Osteocyte (in vitro differentiated cells): ENCODE measurements at places on chromosomes 12 and 14.
A peak's percentile ranks its signal among the peaks of the same experiment; 100 is the strongest.

DNA sequence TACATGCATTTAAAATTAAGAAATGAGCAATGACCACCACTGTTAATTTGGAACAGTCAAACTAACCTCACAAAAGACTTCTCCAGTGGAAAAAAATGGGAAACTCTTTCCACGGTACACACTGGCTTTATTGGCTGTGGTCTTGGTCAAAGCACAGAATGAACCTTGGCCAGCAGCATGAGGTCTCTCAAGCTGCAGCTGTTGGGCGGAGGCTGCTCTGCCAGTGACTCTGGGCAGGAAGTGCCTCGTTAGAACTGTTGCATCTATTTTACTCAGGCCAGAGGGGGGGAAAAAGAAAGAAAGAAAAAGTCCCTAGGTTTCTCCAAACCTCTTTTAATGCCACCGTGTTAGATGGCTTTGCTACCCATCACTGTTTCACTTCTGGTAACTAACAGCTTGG lies 279.8 kb upstream of the DIO2 start:
- no peak for DNase-seq

GRCh38 chr14:34496679-34497513 lies 34.9 kb upstream of the SPTSSA start:
- DNase-seq = peak; percentile 84

DNA sequence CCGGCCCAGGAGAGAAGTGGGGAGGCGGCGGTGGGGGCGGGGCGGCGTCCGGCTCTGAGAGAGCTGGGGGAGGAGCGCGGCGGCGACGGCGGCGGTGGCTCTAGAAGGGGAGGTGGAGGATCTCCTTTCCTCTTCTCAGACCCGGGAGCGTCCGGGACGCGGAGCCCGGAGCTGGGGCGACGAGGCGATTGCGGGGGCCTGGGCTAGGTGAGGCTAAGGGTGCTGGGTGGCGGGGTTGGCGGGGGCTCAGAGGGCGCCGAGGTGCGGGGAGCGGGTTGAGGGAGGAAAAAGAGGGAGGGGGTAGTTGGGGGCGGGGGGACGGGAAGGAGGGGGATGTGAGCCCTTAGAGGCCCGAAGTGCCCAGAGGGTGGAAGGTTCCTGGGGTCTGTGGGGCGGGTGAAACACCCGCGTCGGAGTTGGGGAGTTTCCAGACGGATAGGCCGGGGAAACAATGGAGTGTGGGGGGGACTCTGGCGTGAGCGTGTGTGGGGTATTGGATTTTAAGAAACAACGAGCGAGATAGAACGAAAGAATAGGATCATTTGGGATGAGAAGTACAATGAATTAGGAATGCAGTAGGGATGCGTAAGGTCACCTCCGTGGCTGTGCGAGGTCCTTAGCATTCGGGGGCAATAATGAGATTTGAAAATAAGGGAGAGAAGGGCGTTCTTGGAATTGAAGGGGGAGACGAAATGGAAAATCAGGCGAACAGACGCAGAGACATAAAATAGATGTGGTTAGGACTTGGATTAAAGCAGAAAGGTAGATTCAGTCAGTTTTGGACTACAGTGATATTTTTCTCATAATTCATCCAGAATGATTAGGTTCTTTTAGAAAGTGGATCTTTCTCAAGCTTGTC lies at the start of gene SPATS2:
Gene SPATS2, plus strand, starts transcription at position 82 of the 859 bp plus-strand sequence. CDS start 93,551 bp downstream, outside the sequence.
- no peak for DNase-seq

- no peak for DNase-seq
These were observed 318.8 kb downstream of the NAV3 start for GRCh38 chr12:78149459-78149858.

DNA sequence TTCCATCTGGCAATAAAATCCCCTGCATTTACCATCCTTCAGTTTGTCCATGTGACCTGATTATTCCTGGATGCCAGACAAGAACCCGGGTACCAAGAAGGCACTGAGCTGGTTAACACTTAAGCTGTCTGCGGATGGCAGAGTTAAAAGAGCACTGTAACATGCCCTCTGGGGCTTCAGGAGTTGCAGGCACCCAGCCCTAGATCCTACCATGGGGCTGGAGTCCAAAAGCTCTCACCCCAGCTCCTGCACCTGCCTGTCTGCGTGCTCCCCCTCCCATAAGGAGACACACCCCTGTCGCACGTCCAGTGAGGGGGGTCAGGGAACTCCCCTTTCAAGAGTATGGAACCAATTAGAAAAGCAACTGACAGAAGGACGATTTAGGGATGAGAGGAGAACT lies 14.6 kb upstream of the FBXO34 start:
- no peak for DNase-seq

GRCh38 chr12:30440826-30441602 lies 254.7 kb downstream of the IPO8 start:
- no peak for DNase-seq

DNA sequence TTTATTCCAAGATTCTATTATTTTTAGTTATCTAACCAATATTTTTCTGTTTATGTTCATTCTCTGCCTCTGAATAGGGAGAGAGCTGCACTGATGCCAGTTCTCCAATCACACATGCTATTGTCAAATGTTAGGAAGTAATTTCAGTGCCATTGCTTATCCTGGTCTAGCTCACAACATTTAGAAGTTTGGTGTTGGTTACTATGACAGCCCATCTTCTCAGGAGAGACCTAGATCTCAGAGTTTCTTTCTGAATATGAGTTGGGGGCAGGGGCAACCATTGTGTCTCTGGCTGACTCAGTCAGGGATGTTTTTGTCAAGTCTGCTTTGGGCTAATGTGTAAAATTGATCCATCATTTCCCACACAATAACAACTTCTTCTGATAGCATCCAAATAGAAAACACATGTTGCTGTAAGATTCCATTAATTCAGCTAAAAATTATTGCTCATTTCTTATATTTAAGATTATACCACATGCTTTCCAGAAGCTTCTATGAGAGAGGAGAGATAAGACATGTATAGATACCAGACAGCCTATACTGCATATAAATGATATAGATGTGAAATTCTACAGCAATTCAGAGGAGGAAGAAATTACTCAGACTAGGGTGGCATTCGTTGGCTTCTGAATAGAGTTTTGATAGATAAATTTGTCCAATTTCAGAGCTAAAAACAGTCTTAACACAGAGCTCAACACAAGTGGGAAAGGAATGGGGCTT lies 64.8 kb downstream of the DACT1 start:
- no peak for DNase-seq

GRCh38 chr12:102024765-102025164 lies 37.0 kb downstream of the WASHC3 start:
- no peak for DNase-seq

GRCh38 chr12:125249932-125250331 lies 184.7 kb downstream of the AACS start:
- DNase-seq = no peak

GRCh38 chr12:106380954-106381353 lies 23.4 kb downstream of the POLR3B start:
- DNase-seq = no peak

DNA sequence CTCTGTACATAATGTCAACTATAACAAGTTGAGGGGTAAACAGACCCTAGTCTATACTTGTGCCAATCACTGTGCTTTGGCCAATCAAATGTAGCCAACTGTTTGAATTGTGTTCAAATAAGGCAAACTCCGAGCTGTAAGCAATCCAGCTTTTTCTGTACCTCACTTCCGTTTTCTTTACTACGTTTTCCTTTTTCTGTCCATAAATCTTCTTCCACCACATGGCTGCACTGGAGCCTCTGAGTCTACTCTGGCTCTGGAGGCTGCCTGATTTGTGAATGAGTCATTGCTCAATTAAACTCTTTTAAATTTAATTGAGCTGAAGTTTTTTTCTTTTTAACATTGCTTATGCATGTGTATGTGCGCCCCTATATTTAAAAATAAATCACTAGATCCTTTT lies 29.7 kb downstream of the CLEC1A start:
- DNase-seq = no peak

GRCh38 chr12:57216014-57216911 lies at the start of gene NXPH4:
Gene NXPH4, plus strand, starts transcription at chr12:57216794. Its CDS starts 176 bp downstream, at chr12:57216970.
- DNase-seq = no peak

GRCh38 chr14:68695326-68695768 lies 97.5 kb downstream of the ZFP36L1 start:
- no peak for DNase-seq

GRCh38 chr12:95227818-95228356 lies 10.3 kb downstream of the VEZT start:
- DNase-seq = no peak

- DNase-seq = no peak
These were observed 156.3 kb downstream of the RIMBP2 start for GRCh38 chr12:130559806-130560205.

GRCh38 chr14:59895721-59896120 lies 24.2 kb upstream of the LRRC9 start:
- DNase-seq = no peak

- no peak for DNase-seq
These were observed 64.4 kb downstream of the FOS start for GRCh38 chr14:75342762-75343599.

- no peak for DNase-seq
These were observed 97.6 kb downstream of the HELB start for GRCh38 chr12:66399911-66400306.

DNA sequence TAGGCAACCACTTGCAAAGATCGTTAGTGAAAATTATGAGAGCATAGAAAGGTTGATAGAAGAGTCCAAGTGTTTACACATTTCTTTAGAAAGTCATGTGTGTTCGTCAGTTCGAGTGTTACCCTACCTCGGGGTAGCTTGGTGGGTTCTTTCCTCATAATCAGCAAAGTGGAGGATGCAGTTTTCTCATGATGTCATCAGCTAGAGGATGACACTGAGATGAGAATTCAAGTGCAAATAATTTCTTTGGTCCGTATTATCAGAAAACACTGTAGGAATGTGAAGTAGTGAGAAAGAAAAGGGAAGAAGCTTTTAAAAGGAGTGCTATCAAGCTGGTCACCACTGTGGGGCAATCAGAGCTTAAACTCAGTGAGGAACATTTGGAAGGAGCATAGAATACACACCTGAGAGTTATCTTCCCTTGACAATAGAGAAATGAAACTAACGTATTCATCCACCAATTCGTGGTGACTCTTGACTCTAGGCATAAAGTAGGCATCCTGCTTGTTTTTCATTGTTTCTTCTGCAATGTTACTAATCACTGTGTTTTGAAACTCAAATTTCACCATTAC lies 1340.9 kb upstream of the TMEM132C start:
- no peak for DNase-seq

- DNase-seq = no peak
These were observed 90.4 kb downstream of the CRACR2A start for GRCh38 chr12:3662521-3662921.

GRCh38 chr12:31471051-31471450 lies 119.9 kb downstream of the DENND5B start:
- no peak for DNase-seq

- DNase-seq = no peak
These were observed 21.3 kb upstream of the PRMT8 start for GRCh38 chr12:3469711-3470110.

DNA sequence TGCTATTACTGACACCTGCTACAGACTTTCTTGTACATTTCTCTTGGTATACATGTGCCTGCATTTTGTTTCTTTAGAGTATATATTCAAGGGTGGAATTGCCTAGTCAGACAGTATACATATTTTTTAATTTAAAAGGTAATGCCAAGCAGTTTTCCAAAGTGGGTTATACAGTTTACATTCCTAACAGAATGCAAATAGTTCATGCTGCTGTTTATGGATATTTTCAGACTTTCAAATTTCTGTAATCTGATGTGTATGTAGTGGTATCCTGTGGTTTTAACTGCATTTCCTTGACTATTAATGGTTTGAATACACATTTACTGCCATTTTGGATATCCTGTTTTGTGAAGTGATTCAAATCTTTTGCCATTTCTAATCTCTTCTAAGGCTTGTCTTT lies 55.5 kb upstream of the VCPKMT start:
- no peak for DNase-seq

DNA sequence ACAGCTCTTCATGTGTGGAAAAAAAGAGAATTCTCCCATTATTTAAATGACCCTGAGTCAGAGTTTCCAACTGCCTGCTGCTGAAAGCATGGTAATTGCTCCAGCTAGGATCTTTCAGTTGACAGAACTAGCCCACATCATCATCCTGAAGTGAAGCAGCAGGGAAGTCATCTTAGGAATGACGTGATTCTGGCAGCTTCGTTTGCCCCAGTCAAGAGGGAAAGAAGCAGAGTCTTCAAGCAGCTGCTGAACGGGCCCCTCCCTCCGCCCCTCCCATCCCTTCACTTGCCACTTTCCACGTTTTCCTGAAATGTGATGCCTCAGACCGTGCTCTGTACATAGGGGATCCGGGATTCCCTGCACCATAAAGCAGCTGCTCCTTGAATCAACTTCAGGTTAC lies 455.0 kb upstream of the TMEM132C start:
- no peak for DNase-seq

DNA sequence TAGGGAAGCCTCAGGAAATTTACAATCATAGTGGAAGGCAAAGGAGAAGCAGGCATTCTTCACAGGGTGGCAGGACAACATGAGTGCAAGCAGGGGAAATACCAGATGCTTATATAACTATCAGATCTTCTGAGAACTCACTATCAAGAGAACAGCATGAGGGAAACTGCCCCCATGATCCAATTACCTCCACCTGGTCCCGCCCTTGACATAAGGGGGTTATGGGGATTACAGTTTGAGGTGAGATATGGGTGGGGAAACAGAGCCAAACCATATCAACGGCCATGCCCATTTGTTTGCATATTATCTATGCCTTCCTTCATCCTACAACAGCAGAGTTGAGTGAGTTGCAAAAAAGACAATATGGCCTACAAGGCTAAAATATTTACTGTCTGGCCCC lies 140.2 kb upstream of the CCDC196 start:
- DNase-seq = no peak

DNA sequence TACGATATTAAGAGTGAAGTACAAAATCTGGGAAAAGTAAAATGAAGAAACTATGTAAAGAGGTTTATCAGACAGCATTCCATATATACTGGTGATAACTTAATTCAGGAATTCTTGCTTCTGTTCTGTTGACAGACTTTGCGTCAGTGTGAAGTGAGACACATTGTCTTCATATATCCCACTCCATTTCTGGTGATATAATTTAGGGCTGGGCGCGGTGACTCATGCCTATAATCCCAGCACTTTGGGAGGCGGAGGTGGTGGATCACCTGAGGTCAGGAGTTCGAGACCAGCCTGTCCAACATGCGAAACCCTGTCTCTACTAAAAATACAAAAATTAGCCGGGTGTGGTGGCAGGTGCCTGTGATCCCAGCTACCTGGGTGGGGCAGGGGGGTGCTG lies 20.3 kb upstream of the RAD52 start:
- DNase-seq = no peak

DNA sequence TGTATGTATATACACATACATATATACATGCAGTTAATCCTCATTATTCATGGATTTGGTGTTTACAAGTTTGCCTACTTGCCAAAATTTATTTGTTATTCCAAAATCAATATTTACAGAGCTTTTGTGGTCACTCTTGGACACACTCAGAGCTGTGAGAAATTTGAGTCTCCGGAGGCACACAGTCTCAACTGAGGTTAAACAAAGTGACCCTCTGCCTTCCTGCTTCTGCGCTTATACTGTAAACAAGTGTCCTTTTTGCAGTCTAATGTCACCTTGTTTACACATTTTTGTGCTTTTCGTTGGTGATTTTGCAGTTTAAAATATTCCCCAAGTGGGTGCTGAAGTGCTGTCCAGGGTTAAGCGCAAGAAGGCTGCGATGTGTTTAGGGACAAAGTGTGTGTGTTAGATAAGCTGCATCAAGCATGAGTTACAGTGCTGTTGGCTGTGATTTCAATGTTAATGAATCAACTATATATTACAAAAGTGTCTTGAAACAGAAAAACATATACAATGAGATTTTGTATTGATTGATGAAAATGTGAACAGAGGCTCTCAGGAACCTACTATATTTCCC lies 13.1 kb upstream of the LTA4H start:
- no peak for DNase-seq
